ENCODE measurements at places on chromosomes 4 and X.

- no peak for DNase-seq
- no peak overlapping the region for H3K4me3 ChIP-seq
- H3K4me1 ChIP-seq: no peaks in the 10 kb centered on the region
- no peaks in the 10 kb centered on the region for H3K27me3 ChIP-seq
- H3K36me3 ChIP-seq: no peaks in the 10 kb centered on the region
These were observed 13.6 kb upstream of the MED14 start for GRCh38 chrX:40748977-40749376.

DNA sequence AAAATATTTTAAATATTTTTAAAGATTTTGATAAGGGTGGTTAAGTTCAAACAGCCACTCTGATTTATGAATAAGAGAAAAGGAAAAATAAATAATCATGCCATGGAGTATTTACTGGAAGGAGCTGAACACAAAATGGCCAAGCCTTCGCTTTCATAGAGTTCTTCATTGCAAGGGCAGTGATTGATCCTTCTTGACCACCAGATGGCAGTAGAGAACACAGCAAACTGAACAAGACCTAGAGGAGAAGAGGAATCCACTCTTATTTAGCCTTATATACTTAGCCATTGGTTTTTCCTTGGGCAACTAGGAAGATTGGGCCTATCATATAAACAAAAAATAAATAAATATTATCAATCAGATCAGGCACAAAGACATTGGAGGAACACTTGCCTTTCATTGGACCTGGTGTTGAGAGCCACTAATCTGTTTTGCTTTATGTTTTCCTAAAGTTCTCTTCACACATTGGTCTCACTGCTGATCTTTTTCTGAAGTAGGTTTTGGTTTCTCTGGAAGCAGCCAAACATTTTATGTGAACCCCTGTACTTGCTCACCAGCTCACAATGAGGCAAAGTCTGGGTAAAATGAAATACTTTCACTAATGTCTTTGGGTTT, 58.1 kb upstream of the PARM1 start:
- H3K36me3 ChIP-seq: no peaks in the 10 kb centered on the region
- no peak overlapping the region for H3K27ac ChIP-seq
- no peak overlapping the region for H3K4me3 ChIP-seq
- DNase-seq: no peak

- DNase-seq: no peak
- no peak overlapping the region for H3K4me3 ChIP-seq
- H3K27ac ChIP-seq: no peak overlapping the region
- H3K4me1 ChIP-seq: no peaks in the 10 kb centered on the region
- H3K36me3 ChIP-seq: no peaks in the 10 kb centered on the region
- H3K27me3 ChIP-seq: no peaks in the 10 kb centered on the region
These were observed 1400.4 kb upstream of the PCDH7 start for GRCh38 chr4:29319663-29320340.

- H3K27ac ChIP-seq: no peak overlapping the region
- no peaks in the 10 kb centered on the region for H3K36me3 ChIP-seq
- no peaks in the 10 kb centered on the region for H3K27me3 ChIP-seq
- no peak for DNase-seq
- no peaks in the 10 kb centered on the region for H3K4me1 ChIP-seq
These were observed 935.2 kb downstream of the PCDH7 start for GRCh38 chr4:31655328-31655727.

DNA sequence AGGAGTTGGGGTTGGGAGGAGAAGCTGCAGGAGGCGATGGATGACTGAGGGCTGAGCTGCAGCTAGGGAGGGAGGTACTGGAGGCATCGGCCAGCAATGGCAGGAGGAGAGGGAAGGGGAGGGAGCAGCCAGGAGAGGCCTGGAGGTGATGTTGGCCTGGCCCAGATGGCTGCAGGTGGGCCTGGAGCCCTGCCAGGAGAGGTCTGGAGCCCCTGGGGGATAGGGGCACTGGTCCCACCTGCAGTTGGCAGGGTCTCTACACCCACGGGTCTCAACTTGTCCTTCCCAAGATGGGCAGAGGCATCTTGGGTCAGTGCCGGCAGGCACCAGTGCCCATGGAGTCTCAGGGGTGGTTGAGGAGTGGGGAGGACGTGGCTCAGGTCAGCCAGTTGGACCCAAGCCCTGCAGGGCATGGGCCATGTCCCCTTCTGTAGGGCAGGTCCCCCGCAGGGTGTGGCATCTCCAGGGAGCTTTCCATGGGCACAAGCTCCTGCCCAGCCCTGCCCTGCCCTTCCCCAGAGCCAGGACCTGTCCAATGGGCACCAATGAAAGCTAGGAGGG, 2.7 kb upstream of the MXD4 start:
- no peak overlapping the region for H3K27ac ChIP-seq
- no peak for DNase-seq
